ENCODE measurements at places on chromosomes 12 and 14.

- H3K4me1 ChIP-seq, result no peaks in the 10 kb centered on the region
- no peak for DNase-seq
- H3K27me3 ChIP-seq, result no peaks in the 10 kb centered on the region
- no peak overlapping the region for H3K4me3 ChIP-seq
- no peaks in the 10 kb centered on the region for H3K36me3 ChIP-seq
- H3K27ac ChIP-seq, result no peak overlapping the region
Observed at GRCh38 chr12:9797722-9798619, 29.3 kb upstream of the KLRF1 start.

GRCh38 chr12:117850048-117850447 lies 118.7 kb downstream of the KSR2 start:
- no peak overlapping the region for H3K4me3 ChIP-seq
- H3K36me3 ChIP-seq, result no peaks in the 10 kb centered on the region
- DNase-seq, result no peak
- no peaks in the 10 kb centered on the region for H3K4me1 ChIP-seq
- no peak overlapping the region for H3K27ac ChIP-seq
- no peaks in the 10 kb centered on the region for H3K27me3 ChIP-seq

DNA sequence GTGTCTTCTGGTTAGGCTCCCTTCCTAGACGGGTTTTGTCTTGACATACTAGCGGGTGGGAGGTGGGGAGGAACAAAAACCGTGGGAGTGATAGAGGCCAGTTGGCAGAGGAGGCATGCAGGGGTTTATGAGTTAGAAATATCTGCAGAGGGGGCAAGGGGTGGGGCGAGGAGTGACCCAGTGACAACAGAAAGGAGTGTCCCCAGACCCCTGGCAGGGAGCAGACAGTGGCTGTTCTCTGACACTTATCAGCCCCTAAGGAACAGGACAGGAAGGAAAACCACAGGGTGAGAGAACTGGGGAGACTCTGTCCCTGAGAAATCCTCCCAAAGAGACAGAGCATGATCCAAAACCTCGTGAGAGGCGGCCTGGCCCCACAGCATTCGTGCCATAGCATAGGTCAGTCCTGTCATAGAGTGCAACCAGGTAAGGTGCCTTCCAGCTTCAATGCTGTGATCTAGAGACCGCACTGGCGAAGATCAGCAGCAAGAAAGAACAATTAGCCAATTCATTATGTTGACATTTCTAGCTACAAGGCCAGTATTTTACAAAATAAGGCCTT lies 141.4 kb downstream of the CRADD start:
- no peak overlapping the region for H3K4me3 ChIP-seq
- H3K36me3 ChIP-seq, result no peaks in the 10 kb centered on the region
- DNase-seq, result no peak
- H3K27ac ChIP-seq, result no peak overlapping the region
- H3K4me1 ChIP-seq, result peaks cover 6% of the 10 kb centered on the region

GRCh38 chr12:58452546-58452945 lies 467.8 kb downstream of the LRIG3 start:
- no peak for DNase-seq
- no peaks in the 10 kb centered on the region for H3K27me3 ChIP-seq
- H3K4me1 ChIP-seq, result no peaks in the 10 kb centered on the region
- no peaks in the 10 kb centered on the region for H3K36me3 ChIP-seq
- H3K27ac ChIP-seq, result no peak overlapping the region
- H3K4me3 ChIP-seq, result no peak overlapping the region

GRCh38 chr12:11578461-11578993 lies 70.9 kb upstream of the ETV6 start:
- no peak overlapping the region for H3K4me3 ChIP-seq
- peaks cover 27% of the 10 kb centered on the region for H3K4me1 ChIP-seq
- DNase-seq, result no peak

DNA sequence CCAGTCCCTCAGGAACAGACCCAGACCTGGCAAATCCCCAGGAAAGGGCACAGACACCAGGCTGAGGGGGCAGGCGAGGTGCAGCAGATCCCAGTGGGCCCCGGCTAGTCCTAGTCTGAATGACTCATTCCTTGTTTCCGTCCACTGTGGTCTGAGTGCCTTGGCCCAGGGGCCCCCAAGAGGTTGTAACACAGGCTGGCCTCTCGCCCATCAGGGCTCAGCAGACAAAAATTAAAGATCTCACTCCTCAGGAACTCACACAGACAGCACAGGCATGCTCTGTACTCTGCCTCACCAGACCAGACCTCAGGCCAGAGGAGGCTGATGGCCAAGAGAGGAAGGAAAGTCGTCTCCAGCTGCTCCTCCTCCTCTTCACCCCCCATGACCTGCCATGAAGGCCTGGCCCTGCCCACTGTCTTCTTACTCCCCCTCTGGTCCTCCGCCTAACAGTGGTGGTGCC lies 7.7 kb upstream of the LTBP2 start:
- no peaks in the 10 kb centered on the region for H3K36me3 ChIP-seq
- no peaks in the 10 kb centered on the region for H3K27me3 ChIP-seq
- H3K4me1 ChIP-seq, result peaks cover 68% of the 10 kb centered on the region
- DNase-seq, result peak; percentile 90
- no peak overlapping the region for H3K4me3 ChIP-seq

GRCh38 chr14:30888480-30889243 lies 14.3 kb downstream of the COCH start:
- H3K36me3 ChIP-seq, result no peaks in the 10 kb centered on the region
- no peaks in the 10 kb centered on the region for H3K27me3 ChIP-seq
- H3K4me1 ChIP-seq, result peaks cover 18% of the 10 kb centered on the region
- no peak overlapping the region for H3K4me3 ChIP-seq
- H3K27ac ChIP-seq, result no peak overlapping the region
- no peak for DNase-seq

- H3K27me3 ChIP-seq, result no peaks in the 10 kb centered on the region
- peak overlapping the region; percentile 92 for H3K4me3 ChIP-seq
- peaks cover 15% of the 10 kb centered on the region for H3K36me3 ChIP-seq
- H3K4me1 ChIP-seq, result peaks cover 10% of the 10 kb centered on the region
- peak overlapping the region; percentile 98 for H3K27ac ChIP-seq
Observed at GRCh38 chr12:53097207-53097563, 282 bp upstream of the IGFBP6 start.

DNA sequence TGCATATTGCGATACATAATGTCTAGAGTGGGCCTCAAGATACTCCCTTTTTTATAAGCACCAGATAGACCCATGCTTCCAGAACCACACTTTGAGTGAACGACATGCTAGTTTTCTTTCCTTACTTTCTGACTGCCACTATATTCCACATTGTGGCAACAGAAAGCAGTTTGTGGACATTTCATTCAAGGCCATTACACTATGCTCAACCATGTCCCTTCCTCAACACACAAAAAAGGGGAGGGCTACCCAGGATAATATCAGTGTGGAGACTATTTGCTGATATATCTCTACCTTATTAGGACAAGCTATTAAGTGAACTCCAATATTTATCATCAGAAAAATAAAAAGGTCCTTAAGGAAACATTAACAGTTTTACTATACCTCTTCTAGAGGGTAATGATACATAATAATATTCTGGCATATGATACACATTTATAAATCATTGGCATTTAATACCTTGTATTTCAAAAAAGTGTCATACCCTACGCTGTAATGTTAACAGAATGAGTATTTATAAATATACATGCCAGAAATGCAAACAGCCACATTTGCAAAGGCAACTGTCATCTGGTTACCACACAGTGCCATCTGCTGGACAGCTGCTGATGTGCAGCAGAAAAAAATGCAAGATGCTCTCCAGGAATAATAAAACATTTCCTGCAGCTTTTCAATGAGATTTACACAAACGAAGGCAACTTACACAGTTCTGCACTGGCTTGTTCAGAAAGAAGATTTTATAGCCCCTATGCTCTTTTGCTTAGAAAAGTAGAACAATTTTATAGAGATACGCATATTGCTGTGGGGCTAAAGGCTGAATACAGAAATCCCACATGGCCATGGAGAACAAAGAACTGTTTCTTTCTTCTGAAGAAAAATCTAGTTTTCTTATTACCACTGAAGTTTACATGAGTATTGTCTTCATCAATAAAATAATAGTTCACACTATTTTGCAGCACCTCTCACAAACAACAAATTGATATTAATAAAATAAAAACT lies 182.2 kb upstream of the GRIP1 start:
- H3K27me3 ChIP-seq, result no peaks in the 10 kb centered on the region
- no peak overlapping the region for H3K4me3 ChIP-seq
- no peak overlapping the region for H3K27ac ChIP-seq

All from thoracic aorta (tissue), 2 donors.